KBM-7 (cell line): ENCODE measurements at places on chromosomes 12 and 14.

DNA sequence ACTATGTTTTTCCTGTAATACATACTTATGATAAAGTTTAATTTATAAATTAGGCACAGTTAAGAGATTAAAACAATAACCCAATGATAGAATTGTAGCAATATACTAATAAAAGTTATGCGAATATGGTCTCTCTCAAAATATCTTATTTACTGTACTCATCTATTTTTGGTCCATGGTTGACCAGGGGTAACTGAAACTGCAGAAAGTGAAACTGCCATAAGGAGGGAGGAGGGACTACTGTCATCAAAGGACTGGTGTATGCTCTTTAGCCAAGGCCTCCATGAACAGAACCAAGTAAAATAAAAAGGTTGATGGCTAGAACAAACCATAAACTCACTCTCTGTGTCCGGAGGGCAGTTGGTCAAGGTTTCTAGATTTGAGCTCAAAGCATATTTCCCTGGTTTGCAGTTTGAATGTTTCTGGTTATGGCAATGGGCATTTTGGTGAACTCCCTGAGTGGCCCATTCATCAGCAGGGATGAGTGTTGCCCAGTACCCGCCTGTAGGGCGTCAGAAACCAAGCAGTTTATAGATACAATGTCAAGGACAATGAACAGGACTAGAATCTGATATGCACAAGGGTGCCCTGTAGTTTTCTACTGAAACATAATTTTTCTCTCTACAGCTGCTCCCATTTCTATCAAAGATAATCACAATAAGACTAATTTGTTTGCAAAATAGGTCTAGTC lies 19.8 kb downstream of the LEMD3 start:
- DNase-seq: no peak

GRCh38 chr12:28083840-28084678 lies 106.2 kb upstream of the CCDC91 start:
- no peak for DNase-seq

- DNase-seq: peak; percentile 21
These were observed 478.4 kb downstream of the RAD51B start for GRCh38 chr14:68297876-68298468.

- peak; percentile 5 for DNase-seq
These were observed 12.5 kb downstream of the PRDM4 start for GRCh38 chr12:107748472-107748871.

DNA sequence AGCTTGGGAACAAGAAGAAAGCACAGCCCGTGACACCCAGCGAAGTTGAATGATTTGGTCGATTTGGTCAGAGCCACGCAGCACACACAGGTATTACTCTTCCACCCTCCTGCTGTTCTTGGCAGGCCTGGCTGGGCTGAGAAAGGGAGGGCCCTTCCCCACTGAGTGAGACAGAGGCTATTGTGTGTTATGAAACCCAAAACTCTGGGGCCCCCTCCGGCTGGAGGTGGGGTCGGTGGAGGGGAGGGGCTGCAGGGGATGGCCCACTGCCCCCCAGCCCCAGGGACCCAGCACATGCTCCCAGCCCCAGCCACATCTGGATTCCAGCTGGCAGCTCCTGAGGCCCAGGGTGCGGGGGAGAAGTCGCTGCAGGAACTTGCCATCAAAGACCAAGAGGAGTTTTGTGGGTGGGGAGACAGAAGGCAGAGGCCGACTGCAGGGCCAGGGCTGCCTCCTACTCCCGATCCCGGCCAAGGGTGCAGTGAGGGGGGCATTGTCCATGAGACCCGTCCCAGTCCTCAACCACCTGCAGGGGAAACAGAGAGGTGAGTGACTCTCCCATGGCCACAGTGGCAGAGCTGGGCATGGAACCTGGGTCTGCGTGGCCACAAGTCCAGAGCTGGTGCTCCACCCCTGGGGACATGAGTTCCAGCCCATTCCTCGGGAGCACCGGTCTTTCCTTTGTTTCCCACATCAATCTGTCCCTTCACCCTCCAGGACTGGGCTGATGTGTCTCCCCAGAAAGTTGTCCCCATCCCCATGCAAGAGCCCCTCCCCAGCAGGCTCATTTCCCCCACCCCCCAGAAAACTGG lies 8.7 kb downstream of the TMEM119 start:
- no peak for DNase-seq

DNA sequence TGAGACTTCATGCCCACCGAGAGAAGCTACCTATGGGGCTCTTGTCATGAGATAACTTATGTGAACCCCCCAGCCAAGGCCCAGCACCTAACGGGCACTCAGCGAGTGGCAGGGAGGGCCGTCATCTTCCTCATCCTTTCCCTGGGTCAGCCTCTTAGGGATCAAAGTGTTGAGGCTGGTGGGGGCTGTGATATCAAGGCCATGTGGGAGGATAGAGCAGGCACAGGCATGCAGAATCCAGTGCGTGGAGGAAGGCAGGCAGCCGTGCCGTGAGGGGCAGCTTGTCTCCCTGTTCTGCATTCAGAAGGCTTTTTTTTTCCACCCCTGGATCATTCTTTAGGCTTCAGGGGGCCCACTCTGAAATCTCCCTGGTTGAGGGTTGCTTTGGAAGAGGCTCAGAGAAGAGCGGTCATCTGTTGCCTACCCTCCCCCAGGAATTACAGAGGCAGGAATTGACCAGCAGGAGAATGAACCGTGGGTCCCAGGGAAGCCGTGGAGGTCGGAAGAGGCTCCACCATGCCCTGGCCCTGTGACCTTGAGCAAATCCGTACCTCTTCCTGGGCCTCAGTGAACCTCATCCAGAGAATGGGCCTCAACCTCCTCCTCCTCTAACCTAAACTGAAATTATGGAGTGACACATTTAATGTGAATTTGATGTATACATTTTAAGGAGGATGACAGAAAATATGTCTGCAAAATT lies 62.8 kb downstream of the BEGAIN start:
- DNase-seq: no peak

- DNase-seq: no peak
These were observed 103.0 kb upstream of the NTF3 start for GRCh38 chr12:5328669-5329517.

GRCh38 chr12:131895640-131896079 lies 1.2 kb downstream of the ULK1 start:
- no peak for DNase-seq

- DNase-seq: no peak
These were observed 13.4 kb downstream of the GABARAPL1 start for GRCh38 chr12:10226086-10226485.

DNA sequence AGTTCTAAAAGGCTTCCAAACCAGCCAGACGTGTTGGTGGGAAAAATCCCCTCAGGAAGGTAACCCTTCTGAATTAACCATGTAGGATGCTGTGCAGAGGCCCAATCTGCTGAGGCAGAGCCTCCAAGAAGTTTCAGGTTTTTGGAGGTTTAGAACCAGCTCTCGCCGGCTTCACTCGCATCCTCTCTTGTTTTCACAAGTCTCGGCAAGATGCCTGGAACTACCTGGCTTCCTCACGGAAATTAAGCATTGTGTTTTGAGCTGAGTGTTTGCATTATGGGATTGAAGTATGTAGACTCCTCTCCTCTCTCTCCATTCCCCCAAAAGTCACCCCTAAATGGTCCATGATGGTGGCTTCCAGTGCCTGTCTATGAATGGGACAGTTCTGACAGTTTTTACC lies 20.6 kb downstream of the LTBP2 start:
- DNase-seq: no peak

DNA sequence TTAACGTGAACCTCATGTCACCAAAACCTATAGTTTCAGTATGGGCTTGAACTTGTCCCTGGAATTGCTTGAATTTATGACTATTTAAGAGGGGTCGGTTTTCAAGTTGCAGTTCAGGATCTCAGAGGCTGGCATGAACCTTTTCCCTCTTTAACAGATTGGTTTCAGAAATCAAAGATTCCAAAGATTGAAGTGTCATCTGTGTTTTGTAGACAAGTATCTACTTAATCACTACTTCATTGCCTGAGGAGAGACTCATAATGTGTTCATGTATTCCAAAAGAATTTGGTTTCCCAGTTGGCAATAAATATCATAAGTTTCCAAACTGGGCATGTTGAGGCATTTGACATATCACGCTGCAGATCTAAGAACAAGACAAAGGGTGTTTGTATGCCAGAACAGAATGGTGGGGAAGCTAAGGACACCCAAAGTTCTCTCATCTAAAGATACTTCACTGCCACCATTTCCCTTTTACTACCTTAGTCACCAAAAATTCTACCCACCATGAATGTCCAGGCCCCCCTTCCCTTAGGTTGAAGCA lies 199.5 kb downstream of the NUAK1 start:
- DNase-seq: no peak

- no peak for DNase-seq
These were observed 9.0 kb upstream of the RNU6-7 start for GRCh38 chr14:32192712-32193373.

GRCh38 chr12:52582971-52583456 lies 9.4 kb upstream of the KRT74 start:
- DNase-seq: peak; percentile 82

DNA sequence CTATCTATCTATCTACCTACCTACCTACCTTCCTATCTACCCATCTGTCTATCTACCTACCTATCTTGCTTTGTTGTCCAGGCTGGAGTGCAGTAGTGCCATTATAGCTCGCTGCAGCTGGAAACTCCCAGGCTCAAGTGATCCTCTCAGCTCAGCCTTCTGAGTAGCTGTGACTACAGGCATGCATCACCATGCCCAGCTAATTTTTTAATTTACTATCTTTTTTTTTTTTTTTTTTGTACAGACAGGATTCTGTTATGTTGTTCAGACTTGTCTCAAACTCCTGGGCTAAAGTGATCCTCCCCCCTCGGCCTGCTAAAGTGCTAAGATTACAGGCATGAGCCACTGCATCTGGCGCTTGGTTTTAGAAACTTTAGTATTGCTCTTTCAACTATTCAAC lies 762.4 kb downstream of the SLC6A15 start:
- DNase-seq: no peak

DNA sequence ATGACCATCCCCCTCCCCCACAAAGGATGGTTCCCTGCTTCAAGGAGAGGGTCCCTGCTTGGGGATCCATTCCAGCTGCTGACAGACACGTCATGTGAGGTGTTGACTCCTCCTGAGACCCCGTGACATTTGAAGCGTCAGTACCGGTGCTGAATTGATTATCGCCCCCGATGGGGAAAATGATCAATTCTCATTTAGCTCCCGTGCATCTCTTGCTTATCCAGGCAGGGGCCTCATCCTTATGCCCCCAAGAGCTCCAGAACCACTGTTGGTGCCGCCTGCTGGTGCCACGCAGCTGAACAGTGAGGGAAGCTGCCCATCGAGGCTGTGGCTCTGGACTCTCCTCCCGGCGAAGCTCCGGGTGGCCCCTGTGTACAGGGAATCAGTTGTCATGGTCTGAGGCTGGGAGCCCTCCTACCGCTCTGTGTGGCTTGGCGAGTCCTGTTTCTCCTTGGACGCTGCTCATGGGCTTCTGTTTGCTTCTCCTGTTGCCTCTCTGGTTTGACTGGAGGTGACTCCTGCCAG lies 4.6 kb downstream of the KIF26A start:
- DNase-seq: no peak

GRCh38 chr14:90408713-90409112 lies 11.9 kb downstream of the CALM1 start:
- no peak for DNase-seq

DNA sequence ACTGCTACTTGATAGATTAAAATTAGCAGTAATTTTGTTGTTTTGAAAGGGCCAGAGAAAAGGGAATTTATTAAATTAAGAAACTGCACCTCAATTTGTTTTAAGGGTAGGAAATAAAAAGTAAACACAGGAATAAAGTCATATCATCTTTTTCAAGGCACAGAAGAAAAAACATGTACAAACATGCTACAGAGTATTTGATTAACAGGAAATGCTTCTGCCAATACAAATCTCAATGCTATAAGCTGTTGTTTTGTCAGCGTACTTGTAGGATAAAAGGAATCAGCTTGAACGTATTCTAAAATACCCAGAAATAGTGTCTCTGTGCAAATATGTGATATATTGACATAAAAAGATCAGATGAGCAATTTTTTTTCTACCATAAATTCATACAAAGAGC lies 474.0 kb upstream of the MGAT4C start:
- no peak for DNase-seq

GRCh38 chr12:694734-695503 lies 31.7 kb upstream of the NINJ2 start:
- DNase-seq: peak; percentile 28

GRCh38 chr12:126847005-126847629 lies 1419.9 kb upstream of the TMEM132C start:
- no peak for DNase-seq

DNA sequence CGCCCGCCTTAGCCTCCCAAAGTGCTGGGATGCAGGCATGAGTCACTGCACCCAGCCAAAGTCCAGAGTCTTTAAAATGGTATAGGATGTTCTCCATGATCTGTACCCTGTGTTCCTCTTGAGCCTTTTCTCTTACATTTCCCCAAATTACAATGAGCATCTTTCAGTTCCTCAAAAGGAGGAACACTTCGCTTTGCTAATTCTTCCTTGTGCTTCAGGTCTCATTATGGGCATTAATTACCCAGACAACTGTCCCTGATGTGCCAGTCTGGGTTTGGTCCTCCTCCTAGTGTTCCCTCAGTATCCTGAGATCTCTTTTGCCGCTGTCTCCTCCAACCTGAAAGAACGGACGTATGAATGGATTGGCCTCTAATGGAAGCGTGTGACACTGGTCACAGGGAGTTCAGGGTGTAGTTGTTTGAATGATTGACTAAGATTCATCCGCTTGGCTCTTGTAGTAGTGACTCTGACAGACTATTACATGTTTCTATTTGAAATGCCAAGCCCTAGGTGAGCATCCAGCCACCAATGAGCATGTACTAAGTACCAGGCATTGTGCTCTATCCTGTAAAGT lies 8.2 kb downstream of the PRKCH start:
- no peak for DNase-seq

DNA sequence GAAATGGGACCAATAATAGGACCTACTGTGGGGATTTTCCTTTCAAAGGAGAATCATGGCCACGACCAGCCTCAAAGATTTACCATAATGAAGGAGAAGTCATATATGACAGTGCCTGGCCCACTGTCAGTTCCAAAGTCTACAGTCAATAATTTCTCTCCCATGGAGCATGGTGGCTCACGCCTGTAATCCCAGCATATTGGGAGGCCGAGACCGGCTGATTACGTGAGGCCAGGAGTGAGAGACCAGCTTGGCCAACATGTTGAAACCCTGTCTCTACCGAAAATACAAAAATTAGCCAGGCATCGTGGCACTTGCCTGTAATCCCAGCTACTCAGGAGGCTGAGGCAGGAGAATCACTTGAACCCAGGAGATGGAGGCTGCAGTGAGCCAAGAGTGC lies 13.8 kb downstream of the IRF2BPL start:
- no peak for DNase-seq

- DNase-seq: no peak
These were observed 63.3 kb downstream of the RASSF3 start for GRCh38 chr12:64673490-64674169.

DNA sequence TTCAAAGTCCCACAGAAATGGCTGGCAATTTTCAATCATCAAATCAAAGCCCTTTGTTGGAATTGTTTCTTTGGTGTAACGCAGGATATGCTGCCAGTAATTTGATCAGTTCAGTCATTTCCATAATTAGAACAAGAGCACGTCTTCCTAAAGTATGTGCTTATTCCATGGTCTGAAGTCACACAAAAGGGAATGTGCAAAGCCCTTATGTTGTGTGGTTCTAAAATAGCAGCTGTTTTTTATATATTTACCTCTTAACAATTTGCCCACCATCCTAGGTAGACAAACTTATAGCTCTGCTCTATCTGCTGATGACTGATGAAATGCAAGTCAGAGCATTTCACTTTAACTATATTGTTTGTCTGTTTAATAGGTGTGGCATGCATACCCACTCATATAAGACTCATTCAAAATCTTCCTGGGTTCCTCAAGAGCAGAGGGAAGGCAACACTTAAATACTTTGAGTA lies 176.1 kb upstream of the SLC38A2 start:
- no peak for DNase-seq
